Eye (tissue), 1 donor: ENCODE measurements at places on chromosomes 5 and 9.

GRCh38 chr5:78841767-78842166, 143.3 kb downstream of the ARSB start:
- no peak for DNase-seq

GRCh38 chr5:28648108-28648507, 1609.7 kb upstream of the CDH9 start:
- DNase-seq = no peak

DNA sequence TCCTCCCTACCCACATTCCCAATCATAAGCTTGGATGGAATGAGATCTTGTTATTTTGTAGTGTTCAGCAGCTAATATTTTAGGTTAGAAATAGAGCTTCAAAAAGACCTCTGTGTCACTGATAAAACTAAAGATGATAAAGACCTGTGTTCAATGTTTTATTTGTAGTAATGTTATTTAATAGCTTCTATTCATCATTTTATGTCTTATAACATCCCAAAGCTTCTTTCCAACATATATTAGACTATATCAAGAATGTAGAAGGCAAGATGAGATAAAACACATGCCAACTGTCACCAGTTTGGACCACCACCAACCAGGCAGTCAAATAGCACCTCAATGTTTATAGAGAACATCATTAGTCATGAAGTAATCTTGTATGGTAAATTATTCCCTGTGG, 409.5 kb upstream of the ITGA1 start:
- DNase-seq = no peak

- DNase-seq = no peak
Measured at GRCh38 chr5:38573521-38573920, 17.1 kb upstream of the LIFR start.

DNA sequence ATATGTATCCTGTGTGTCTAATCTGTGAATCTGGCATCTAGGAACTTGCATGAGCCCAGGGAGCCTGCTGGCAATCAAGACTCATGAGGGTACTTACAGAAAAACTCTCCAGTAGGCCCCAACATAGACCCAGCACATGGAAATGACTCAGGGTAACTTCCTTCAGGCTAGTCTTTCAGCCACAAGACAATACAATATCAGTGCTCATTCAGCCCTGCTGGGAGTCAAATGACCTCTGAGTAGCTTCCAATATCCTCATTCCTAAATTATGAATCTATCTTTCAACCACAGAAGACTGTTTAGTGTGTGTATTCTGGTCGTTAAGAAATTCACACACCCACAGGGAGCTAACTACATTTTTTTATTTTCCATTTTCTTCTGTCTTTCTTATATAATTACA, 1273.0 kb downstream of the EFNA5 start:
- no peak for DNase-seq

- no peak for DNase-seq
Measured at GRCh38 chr9:117098331-117098730, 316.5 kb downstream of the ASTN2 start.

- no peak for DNase-seq
Measured at GRCh38 chr5:64840958-64841357, 72.2 kb downstream of the CWC27 start.

GRCh38 chr5:65120371-65120967, 351.7 kb downstream of the CWC27 start:
- DNase-seq = no peak

GRCh38 chr9:83061036-83061435, 1.9 kb downstream of the RASEF start:
- DNase-seq = peak; percentile 23

DNA sequence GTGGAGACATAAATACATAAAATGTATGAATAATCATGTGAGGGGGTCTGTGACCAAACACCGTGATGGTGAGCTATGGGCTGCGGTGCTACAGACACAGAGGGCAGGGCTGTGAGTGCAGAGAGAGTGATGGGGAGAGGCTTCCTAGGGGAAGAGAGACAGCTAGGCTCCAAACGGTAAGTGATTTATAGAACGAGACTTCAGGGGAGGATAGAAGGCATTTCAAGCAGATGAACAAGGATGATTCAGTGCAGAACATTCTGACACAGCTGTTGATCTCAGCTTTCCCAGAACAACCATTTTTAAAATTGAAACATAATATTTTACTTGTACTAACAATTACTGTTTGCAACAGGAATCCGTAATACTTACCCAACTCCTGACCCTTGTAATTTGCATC, 100.7 kb downstream of the GAS1 start:
- no peak for DNase-seq

- DNase-seq = no peak
Measured at GRCh38 chr5:76714751-76715485, 1.0 kb upstream of the F2R start.

GRCh38 chr5:150113047-150113744, 26.8 kb upstream of the CSF1R start:
- no peak for DNase-seq

DNA sequence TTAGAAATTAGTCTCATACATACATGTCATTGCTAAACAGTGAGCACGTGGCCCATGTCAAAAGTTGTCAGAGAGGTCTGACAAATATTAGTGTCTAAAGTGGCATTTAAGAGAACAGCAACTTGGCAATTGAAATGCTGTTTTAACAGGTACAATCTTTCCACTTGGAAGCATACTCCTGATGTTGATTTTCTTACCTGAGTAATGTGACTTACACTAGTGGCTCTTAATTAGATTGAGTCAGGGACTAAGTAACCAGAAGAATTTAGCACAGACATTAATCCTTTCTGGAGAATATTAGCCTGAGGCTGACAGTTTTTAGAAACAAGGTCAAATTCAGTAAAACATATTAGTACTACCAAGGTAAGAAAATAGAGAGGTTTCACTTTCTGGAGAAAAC, 357.0 kb upstream of the ZNF608 start:
- DNase-seq = no peak

DNA sequence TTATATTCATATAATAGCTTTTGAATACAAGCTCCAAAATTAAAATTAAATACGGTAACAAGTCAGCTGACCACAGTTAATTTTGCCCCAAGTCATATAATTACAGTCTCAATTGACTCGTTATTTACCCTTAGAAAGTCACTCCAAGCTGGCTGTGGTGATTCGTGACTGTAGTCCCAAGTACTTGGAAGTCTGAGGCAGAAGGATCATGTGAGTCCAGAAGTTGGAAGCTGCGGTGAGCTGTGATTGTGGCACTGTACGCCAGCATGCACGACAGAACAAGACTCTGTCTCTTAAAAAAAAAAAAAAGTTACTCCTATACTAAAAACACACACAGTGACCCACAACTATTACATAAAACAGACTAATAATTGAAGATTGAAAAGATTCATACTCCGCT, 31.6 kb upstream of the DTWD2 start:
- no peak for DNase-seq

DNA sequence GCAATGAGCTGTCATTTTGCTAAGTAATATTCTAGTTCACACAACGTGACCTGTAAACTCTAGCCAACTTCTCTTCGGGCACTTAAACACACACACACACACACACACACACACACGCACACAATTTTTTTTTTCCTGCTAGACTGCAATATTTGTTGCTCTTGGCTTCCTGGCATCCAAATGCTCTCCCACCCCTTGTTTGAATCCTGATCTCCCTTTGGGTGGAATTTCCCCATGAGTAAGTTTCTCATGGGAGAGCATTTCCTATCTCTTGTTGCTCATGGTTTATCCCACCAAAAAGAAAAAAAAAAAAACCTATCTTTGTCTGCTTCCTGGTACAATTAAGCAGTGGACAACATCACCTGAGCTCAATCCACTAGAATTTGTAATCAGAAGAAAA, 54.7 kb upstream of the TSLP start:
- no peak for DNase-seq

DNA sequence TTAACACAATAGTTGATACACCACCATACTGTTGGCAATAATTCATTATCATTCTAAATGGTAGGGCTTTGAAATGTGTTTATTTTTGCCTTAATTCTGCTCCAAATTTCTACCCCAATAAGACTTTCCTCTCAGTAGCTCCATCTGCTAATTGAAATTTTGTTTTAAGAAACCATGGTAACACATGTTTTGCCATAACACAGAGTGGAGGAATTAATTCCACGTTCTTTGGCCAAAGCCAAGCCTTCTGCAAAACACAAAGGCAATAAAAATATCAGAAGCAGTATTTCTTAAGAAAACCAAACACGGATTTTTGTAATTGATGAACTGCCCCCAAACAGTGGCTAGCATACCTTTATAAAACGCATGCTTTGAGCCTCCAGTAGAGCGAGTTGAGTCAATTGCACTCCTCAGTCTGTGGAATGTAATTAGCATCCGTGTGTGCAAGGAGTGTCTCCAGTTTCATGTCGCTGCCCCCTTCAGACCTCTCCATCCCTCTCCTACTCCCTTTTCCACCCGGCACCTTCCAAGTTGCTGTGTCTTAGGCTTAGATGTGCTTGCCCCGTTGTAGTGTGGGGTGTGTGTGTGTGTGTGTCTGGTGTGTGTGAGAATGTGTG, 58.2 kb upstream of the CKS2 start:
- DNase-seq = peak; percentile 19

GRCh38 chr9:110115341-110115820, 92.6 kb downstream of the C9orf152 start:
- DNase-seq = no peak

- no peak for DNase-seq
Measured at GRCh38 chr9:122808141-122808540, 8.2 kb downstream of the OR1K1 start.

- no peak for DNase-seq
Measured at GRCh38 chr5:143001764-143002351, 231.7 kb downstream of the ARHGAP26 start.

- no peak for DNase-seq
Measured at GRCh38 chr9:124054582-124055227, 43.1 kb downstream of the LHX2 start.

GRCh38 chr9:134666208-134666607, 24.6 kb downstream of the COL5A1 start:
- no peak for DNase-seq
